ENCODE measurements at places on chromosomes 1 and 21.

DNA sequence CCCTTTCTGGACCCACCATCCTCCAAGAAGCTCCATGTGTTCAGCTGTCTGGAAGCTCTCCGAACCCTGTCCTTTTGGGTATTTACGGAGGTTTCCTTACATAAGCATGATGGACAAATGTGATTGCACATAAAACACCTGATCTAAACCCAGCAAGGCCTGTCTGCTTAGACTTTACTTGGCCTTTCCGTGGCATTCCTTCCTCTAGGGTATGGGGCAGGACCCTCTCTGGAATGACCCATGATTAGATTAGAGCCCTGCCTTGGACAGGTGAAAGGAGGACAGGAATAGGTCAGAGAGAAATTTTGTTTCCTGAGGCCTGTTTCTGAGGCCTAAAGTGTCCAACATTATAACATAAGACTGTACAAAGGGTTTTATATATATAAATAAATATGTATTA, 16.9 kb downstream of the PTPRU start:
- no peak for DNase-seq

GRCh38 chr1:85615586-85616363, 35.2 kb downstream of the CCN1 start:
- DNase-seq: no peak

DNA sequence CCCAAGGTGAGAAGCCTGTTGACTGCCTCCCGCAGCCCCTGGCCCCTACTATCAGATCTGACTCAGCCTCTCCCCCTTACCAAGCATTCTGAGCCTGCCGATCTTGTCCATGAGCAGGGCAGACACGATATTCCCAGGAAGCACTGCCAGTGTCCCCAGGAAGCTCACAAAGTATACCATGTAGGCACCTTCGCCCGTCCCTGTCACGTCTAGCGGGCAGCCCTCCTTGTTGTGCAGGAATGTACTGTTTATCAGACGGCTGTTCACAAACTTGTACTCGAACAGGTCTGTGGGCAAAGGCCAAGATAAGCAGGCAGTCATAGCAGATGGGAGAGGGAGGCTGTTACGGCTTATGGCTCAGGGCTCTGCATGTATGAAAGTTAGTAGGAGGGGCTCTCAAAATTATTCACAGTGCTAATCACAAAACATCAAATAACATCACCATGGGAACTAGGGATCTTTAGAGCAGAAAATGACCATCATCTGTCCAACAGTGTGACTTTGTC, 7.3 kb downstream of the BOLA1 start:
- DNase-seq: no peak

GRCh38 chr1:198265073-198265661, 108.4 kb downstream of the NEK7 start:
- no peak for DNase-seq
